ELR (cell line): ENCODE measurements at places on chromosomes 1 and 21.
A peak's percentile ranks its signal among the peaks of the same experiment; 100 is the strongest.

DNA sequence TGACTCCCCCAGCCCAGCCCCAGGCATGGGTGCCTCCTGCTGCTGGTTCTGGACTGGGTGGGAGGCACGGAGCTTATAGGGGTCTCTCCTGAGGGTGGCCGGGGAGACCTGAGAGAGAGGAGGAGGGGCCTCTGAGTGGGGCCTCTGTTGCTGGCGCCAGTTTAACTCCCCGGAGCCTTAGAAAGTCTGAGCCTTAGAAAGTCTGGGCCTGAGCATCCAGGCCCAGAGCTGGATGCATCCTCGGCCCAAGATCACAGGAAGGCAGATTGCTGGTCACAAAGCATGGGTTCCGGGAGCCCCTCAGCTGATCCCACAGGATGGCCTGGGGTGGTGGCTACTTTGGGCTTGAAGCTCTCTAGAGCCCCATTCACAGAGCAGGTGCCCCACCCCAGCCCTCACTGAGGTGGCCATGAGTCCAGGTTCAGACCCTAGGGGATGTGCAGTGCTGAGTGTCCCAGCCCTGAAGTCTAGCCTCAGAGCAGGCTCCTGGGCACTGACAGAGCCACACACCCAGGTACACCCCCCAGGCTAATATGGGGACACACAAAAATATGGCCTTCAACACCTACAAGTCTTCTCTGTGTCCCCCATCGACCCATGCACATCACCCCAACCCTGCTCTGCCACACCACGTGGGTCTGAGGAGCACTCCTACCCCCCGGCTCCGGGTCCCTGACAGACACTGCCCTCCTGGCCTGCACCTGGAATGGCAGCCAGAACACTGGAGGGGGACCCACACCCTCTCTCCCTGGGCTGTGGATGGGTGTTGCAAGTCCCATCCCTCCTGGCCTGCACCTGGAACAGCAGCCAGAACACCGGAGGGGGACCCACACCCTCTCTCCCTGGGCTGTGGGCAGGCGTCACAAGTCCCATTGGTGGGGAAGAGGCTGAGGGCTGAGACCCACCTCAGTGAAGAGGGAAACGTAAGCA lies 9.7 kb downstream of the PLA2G2F start:
- no peak for DNase-seq

DNA sequence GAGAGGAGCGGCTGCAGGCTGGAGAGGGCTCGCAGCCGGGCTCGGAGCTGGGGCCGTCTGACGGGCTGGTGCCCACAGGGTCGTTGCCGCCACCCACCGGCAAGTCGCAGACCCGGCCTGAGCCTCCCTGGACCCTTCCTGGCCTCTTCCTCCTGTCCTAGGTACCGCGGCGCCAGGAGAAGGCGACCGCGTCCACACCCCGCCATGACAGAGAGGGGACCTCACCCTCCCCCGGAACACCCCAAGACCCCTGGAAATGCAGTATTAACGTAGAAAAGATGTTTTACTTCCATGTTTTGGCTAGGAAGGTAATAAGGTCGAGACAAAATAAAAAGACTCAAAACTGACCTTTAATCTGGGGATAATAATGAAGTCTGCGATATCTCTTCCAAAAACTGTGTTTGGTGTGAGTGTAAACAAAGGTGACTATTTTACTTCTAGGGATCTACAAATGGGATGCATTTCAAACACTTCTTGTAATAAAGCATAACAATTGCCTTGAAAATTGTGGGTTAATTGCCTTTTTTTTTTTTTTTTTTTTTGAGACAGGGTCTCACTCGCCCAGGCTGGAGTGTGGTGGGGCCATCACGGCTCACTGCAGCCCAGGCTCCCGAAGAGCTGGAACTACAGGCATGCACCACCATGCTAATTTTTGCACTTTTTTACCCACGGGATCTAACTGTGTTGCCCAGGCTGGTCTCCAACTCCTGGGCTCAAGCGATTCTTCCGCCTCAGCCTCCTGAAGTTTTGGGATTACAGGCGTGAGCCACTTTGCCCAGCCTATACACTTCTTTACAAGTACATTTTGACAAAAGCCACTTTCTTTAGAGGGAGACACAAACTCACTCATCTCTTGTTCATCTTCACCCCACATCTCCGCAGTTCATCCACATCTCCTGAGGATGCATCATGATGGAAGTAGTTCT lies 838 bp upstream of the RSRP1 start:
- no peak for DNase-seq

- DNase-seq: peak; percentile 80
Measured at GRCh38 chr1:204503122-204503912, 8.7 kb upstream of the PIK3C2B start.

DNA sequence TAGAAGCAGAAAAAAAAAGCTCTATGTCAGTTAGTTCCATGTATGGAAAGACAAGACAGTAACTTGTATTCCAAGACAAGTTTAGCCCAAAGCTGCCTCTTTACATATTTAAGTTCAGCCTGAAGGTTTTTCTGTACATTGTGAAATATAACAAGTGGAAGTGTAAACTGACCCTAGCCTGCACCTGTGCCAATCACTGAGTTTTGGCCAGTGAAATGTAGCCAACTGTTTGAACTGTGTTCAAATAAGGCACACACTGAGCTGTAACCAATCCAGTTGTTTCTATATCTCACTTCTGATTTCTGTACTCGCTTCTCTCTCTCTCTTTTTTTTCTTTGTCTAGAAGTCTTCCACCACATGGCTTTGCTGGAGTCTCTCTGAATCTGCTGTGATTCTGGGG lies 1227.1 kb downstream of the NCAM2 start:
- DNase-seq: no peak

DNA sequence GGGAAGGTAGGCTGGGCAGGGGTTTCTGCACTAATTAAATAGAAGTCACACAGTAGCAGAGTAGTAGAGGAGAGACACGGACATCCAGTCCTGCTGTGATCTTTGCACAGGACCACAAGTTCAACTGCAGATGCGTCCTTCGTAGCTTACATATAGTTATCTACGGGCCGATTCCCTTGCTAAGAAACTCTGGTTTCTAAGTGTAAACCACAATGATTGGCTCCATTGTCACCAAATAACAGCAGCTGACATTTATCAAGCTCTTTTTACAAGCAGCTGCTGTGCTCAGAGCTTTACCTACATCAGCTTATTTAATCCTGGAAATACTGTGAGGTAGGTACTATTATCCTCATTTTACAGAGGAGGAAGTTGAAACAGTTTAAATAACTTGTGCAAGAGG lies 3.1 kb downstream of the SLC45A3 start:
- DNase-seq: no peak

- DNase-seq: peak; percentile 59
Measured at GRCh38 chr1:77954521-77954920, 24.4 kb downstream of the FUBP1 start.

DNA sequence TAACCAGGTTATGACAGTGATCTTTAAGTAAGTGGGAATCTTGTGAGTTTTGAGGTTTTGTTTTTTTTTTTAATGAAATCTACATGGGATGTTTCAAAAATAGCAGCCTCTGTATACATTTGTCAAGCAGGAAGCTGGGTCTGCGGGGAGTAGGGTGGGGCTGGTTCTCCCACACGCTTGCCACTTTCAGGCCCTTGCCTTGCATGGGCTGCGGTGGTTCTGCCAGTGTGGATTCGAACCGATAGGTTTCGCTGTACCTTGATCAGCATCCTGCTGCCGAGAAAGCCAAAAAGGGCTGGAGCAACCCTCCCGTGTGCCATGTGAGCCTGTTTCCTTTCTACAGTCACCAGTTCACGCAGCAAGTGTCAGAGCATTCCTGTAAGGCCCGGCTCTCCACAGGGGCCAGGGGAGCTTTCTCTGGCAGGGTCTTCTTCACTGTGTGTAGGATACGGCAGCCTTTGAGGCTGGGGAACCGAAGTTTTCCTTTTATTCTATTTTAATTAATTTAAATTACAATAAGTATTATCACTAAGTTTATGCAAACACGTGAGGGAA lies 79.2 kb upstream of the SAMD11 start:
- no peak for DNase-seq

DNA sequence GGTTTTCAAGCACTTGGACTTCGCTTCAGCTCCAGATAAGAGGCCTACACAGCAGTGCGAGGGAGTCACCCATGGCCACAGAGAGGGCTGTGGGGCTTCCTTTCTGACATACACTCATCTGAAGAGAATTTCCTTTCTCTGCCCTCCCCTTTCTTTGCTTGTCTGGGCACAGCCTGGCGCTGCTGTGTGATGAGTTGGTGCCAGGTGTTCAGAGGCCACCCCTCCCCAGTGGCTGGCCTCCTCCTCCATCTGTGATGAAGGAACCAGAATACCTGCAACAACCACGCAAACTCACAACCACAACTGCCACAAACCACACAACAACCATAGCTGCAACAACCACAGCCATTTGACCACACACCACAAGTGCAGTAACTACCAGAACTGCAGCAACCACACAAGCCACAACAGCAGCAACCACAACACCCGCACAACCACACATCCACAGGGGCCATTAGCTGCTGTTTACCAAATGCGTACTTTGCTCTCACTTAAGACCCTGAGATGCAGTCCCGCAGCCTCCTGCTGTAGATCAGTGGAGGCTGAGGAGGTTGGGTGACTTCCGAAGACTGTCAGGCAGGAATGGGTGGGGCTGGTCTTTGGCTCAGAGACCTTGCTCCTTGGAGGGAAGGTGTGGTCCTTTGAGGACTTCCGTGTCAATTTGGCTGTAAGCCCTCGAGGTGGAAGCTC lies 71.1 kb downstream of the IER5 start:
- peak; percentile 82 for DNase-seq

DNA sequence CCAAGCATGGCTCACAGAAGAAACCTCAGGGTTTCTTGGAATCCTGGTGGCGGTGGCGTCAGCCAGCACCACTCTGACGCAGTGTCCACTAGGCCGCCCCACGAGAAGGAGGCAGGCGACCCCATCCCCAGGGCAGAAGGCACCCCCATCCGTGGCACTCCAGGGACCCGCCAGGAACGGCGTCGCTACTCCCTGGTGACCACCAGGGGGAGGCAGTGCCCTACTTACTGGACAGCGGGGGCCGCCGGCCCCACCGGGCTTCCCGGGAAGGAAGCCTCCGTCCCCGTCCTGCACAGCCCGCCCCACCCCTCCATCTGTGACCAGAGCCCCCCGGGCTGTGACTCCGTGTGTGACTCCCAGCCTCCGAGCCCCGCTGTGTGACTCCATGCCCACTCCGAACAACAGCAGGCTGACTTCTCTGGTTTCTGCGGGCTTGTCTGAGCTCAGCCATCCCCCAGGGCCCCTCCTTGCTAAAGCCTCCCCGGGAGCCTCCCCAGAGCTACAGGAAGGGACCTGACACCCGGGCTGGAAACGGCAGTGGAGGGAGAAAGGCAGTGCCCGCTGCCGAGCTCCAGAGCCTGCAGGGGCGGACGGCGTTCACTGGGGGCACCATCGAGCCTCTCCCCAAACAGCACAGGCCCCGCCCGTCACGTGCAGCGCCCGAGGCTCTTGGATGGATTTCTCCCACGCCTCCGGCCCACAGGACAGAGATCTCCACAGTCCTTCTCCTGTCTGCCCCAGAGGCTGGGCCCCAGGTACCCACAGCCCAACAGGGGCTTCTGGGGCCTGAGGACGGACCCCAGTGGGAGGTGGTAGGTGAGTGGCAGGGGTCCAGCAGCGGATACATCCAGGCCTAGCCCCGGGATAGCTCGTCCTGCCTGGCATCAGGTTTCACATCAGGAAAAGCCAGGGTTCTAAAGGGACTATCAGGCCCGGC lies 21.1 kb downstream of the KIF17 start:
- DNase-seq: peak; percentile 95

DNA sequence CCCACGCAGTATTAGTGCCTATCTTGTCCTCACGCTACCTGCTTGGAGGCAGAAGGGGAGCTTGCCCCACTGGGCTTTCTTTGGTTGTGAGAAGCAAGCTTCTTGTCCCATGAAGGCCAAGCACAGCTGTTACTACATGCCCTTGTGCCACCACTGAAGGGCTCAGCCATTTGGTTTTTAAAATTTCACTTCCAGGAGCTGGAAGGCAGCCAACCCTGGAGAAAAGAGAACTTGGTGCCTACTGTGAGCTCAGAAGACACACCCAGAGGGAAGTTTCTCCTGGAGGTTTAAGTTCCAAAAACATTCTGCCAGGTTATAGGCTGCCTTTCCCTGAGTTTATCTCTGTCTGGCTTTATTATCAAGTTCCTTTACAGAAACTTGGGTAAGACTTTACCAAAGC lies 187.4 kb downstream of the SLC35F3 start:
- no peak for DNase-seq
